Liver (tissue), 10 donors: ENCODE measurements at places on chromosomes 5 and 9.

- no peaks in the 10 kb centered on the region for H3K27me3 ChIP-seq
- no peak overlapping the region for H3K4me3 ChIP-seq
- no peak overlapping the region for H3K27ac ChIP-seq
- no peaks in the 10 kb centered on the region for H3K4me1 ChIP-seq
- no peak for DNase-seq
- no peaks in the 10 kb centered on the region for H3K36me3 ChIP-seq
Observed at GRCh38 chr9:111728617-111729366, 65.9 kb downstream of the SHOC1 start.

- DNase-seq = no peak
- no peaks in the 10 kb centered on the region for H3K4me1 ChIP-seq
- no peak overlapping the region for H3K27ac ChIP-seq
- no peaks in the 10 kb centered on the region for H3K36me3 ChIP-seq
- no peaks in the 10 kb centered on the region for H3K27me3 ChIP-seq
- H3K4me3 ChIP-seq = no peak overlapping the region
Observed at GRCh38 chr5:91499943-91500531, 116.9 kb upstream of the ARRDC3 start.

- H3K27ac ChIP-seq = no peak overlapping the region
- no peaks in the 10 kb centered on the region for H3K27me3 ChIP-seq
- no peak for DNase-seq
- H3K4me1 ChIP-seq = peaks cover 18% of the 10 kb centered on the region
- no peaks in the 10 kb centered on the region for H3K36me3 ChIP-seq
- H3K4me3 ChIP-seq = no peak overlapping the region
Observed at GRCh38 chr9:6417186-6417585, 4.2 kb downstream of the UHRF2 start.

DNA sequence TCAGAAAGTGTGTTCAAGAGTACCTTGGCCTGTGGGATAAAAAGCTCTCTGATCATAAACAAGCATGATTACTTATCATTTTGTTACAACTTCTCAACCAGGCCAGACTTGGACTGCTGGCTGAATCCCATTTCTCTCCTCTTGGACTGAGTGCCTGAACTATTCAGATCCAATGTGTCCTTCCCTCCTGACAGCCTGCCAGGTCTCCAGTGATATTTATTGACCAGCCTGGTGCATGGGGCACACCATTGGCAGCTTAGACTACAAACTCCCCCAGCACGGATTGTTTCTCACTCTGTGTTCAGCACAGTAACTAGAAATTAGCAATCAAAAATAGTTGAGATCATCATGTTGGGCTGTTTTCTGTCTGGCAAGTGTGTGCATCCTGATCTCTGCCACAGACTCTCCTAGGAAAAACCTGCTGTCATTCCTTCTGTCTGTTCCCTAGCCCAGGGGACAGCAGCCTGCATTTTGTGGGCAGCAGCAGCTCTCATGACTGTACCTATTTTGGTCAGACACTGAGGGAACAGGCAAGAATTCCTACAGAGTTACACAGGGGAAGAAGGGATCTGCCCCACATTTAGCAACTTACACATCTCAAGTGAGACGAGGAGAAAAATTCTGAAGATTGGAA is 348.1 kb downstream of the ADAMTS6 start:
- no peak for DNase-seq
- no peak overlapping the region for H3K4me3 ChIP-seq
- H3K27me3 ChIP-seq = no peaks in the 10 kb centered on the region
- no peaks in the 10 kb centered on the region for H3K36me3 ChIP-seq
- no peak overlapping the region for H3K27ac ChIP-seq
- no peaks in the 10 kb centered on the region for H3K4me1 ChIP-seq

DNA sequence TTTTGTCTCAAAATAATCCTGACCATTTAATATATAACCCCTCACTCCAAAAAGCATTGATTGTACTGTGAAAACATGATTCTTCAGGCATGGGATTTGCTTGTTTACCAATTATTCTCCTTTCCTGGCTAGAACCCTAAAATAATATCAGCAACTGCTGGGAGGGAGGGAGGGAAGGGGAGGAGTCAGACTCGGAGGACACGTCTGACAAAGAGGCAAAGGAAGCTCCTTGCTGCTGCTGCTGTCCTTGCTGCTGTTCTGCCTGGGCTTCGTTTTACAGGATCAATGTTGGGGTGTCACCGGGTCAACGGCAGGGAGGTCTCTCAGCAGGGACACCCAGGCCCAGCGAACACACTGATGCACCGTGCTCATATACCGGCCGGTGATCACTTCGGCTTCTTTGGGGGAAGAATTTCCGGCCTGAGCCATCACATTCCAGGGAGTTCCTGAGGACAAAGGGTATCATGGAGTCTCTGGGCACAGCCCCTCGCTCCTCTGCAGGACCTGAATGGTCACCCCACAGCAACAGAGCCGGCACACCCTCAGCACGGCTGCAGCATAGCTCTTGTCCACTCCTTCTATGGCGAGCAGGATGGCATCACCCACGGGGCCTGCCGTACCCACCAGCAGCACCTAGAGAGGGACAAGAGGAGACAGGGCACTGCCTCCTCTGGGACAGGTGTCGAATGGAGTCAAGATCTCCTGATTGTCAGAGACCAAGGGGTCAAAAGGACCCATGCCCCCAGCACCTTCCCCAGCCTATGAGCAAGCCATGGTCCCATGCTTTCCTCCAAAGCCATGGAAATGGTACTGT is 27.9 kb downstream of the MED10 start:
- no peak overlapping the region for H3K27ac ChIP-seq
- no peak overlapping the region for H3K4me3 ChIP-seq
- H3K4me1 ChIP-seq = no peaks in the 10 kb centered on the region
- DNase-seq = no peak
- no peaks in the 10 kb centered on the region for H3K27me3 ChIP-seq
- H3K36me3 ChIP-seq = no peaks in the 10 kb centered on the region

DNA sequence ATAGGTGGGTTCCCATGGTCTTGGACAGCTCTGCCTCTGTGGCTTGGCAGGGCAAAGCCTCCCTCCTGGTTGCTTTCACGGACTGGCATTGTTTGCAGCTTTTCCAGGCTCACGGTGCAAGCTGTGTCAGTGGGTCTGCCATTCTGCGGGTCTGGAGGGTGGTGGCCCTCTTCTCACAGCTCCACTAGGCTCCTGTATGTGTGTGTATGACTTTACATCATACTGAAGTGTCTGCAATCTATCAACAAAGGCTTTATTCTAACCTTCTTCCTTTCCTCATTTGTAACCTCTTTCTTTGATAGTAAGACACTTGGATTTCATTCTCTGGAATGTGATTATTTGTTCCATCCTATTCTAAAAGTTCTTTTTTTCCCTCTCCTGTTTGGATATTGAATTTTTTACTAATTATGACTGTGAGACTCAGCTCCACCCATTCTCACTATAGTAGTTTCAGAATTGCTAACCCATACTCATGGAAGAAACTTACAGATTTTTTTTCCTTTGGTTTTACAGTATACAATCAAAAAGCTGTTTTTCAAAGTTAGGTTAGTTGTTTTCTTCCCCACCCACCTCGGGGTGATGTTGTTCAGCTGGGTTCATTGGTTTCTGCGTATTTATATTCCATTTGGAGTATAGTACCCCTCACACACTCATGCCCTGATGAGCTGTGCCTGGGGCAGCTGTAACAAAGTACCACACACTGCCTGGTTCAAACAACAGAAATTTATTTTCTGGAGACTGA is 144.6 kb upstream of the OTULINL start:
- no peaks in the 10 kb centered on the region for H3K4me1 ChIP-seq
- no peak overlapping the region for H3K27ac ChIP-seq
- H3K27me3 ChIP-seq = no peaks in the 10 kb centered on the region
- no peak overlapping the region for H3K4me3 ChIP-seq
- DNase-seq = no peak
- peaks cover 14% of the 10 kb centered on the region for H3K36me3 ChIP-seq

DNA sequence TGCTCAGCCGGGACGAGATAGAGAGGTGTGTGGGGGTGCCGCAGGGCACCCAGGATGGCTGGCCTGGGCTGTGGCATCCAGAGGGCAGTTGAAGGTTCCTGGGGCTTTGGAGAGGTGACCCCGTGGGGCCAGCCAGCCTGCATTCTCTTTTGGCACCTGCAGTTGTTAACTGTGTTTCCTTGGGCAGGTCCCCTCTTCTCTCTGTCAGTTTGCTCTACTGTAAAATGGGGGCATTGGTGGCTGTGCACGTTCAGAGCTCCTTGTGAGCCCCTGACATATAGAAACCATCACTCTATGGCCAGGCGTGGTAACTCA is 8.5 kb downstream of the ZDHHC12 start:
- H3K4me3 ChIP-seq = no peak overlapping the region
- H3K27me3 ChIP-seq = no peaks in the 10 kb centered on the region
- H3K36me3 ChIP-seq = no peaks in the 10 kb centered on the region
- DNase-seq = no peak
- H3K27ac ChIP-seq = no peak overlapping the region

- no peaks in the 10 kb centered on the region for H3K36me3 ChIP-seq
- no peaks in the 10 kb centered on the region for H3K4me1 ChIP-seq
- no peak for DNase-seq
- no peaks in the 10 kb centered on the region for H3K27me3 ChIP-seq
Observed at GRCh38 chr5:120599576-120599975, 135.5 kb downstream of the PRR16 start.

GRCh38 chr5:121273833-121274433 is 577.7 kb upstream of the FTMT start:
- no peaks in the 10 kb centered on the region for H3K36me3 ChIP-seq
- no peak overlapping the region for H3K4me3 ChIP-seq
- no peaks in the 10 kb centered on the region for H3K4me1 ChIP-seq

DNA sequence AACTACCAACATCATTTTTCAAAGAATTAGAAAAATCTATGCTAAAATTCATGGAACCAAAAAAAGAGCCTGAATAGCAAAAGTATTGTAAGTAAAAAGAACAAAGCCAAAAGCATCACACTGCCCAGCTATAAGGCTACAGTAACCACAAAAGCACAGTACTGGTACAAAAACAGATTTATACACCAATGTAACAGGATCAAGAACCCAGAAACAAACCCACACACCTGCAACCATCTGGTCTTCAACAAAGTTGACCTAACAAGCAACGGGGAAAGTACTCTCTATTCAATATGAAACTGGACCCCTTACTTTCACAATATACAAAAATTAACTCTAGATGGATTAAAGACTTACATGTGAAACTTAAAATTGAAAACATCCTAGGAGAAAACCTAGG is 94.2 kb upstream of the TARS1 start:
- H3K27me3 ChIP-seq = no peaks in the 10 kb centered on the region
- no peak overlapping the region for H3K27ac ChIP-seq
- DNase-seq = no peak
- H3K36me3 ChIP-seq = no peaks in the 10 kb centered on the region

DNA sequence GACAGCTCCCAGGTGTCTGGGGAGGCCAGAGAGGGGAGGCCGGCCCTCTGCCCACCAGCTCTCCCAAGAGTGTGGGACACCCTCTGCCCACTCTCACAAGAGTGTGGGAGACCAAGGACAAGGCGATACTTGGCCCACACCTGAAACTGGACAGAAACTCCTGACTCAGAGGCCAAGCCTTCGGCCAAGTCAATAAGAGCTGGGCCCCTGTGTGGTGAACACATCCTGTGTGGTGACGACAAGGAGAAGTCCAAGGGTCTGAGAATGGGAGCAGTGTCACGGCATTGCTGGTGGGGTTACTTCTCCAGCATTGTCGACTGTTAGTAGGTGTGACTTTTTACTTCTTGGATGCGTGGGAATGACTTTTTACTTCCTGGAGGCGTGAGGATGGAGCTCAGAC is 14.6 kb upstream of the F2RL1 start:
- no peaks in the 10 kb centered on the region for H3K27me3 ChIP-seq
- H3K36me3 ChIP-seq = no peaks in the 10 kb centered on the region

DNA sequence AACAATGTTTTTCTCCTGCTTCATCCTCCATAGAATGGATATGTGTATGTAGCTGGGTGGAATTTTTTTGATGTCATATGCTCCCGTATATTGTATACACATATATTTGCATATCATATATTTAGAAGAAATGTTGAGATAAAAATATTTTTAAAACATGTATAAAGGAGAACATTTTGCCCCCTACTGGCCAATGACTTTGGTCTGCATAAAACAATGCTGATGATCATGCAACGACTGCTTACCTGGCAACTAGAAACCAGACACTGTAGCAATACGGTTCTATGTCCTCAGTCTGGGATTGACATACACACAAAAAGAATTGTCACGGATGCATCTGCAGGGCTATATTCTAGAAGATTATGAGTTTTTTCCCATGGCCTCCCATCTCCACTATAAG is 503.6 kb downstream of the ELAVL2 start:
- no peaks in the 10 kb centered on the region for H3K27me3 ChIP-seq
- DNase-seq = no peak
- H3K27ac ChIP-seq = no peak overlapping the region
- no peaks in the 10 kb centered on the region for H3K4me1 ChIP-seq
- H3K36me3 ChIP-seq = no peaks in the 10 kb centered on the region

- no peak overlapping the region for H3K4me3 ChIP-seq
- H3K4me1 ChIP-seq = peaks cover 18% of the 10 kb centered on the region
Observed at GRCh38 chr9:99826579-99826978, 4.9 kb downstream of the NR4A3 start.

- no peak overlapping the region for H3K4me3 ChIP-seq
- no peak for DNase-seq
- H3K27me3 ChIP-seq = no peaks in the 10 kb centered on the region
- H3K27ac ChIP-seq = no peak overlapping the region
Observed at GRCh38 chr9:79568337-79569101, 3.2 kb upstream of the TLE4 start.

- no peaks in the 10 kb centered on the region for H3K36me3 ChIP-seq
- H3K27me3 ChIP-seq = no peaks in the 10 kb centered on the region
- no peaks in the 10 kb centered on the region for H3K4me1 ChIP-seq
- H3K27ac ChIP-seq = no peak overlapping the region
- no peak overlapping the region for H3K4me3 ChIP-seq
Observed at GRCh38 chr5:61854531-61854930, 451.5 kb upstream of the KIF2A start.

DNA sequence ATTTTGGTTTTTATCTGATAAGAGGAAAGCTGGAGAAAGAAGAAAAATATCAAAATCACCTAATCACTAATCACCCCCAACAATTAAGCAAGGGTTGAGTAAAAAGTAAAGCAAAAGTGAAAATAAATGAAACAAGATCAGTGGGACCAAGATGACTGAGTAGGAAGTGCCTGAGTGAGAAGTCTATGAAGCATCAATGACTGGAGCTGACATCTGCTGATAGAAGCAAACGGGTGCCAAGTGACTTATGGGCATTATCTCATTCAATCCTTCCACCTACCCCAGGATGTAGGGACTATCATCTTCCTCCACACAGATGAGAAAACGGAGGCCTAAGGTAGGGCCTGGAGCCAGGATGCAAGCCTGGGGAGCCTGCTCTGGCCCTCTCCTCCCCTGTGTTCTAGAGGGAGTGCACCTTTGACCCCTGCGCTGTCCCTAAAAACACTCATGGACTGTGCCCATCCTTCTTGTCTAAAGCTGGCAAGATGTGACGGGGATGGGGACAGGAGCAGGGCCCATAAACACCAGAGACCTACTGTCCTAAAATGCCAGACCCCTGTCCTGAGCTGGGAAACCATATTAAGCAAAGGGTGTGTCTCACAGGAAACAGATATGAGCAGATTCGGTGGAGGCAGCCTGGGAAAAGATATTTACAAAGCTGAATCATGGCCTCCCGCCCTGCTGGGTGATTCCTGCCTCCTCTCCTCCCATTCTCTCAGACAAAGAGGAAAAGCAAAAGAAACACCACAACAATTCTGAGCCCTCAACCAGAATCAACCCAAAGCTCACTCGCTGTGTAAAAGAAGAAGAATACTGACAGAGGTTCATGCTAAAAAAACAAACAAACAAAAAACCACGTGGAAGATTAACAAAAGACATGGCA is 116.0 kb downstream of the AUH start:
- H3K36me3 ChIP-seq = no peaks in the 10 kb centered on the region
- H3K27ac ChIP-seq = no peak overlapping the region
- H3K4me1 ChIP-seq = no peaks in the 10 kb centered on the region
- no peak for DNase-seq
- H3K27me3 ChIP-seq = no peaks in the 10 kb centered on the region

GRCh38 chr5:109453251-109453650 is 43.5 kb upstream of the PJA2 start:
- DNase-seq = no peak
- H3K27ac ChIP-seq = no peak overlapping the region
- H3K4me3 ChIP-seq = no peak overlapping the region
